SJCRH30 (cell line): ENCODE measurements at places on chromosomes 6 and 20. TPM values are rescaled to one million over a fixed set of nuclear protein-coding genes. Genes with fewer than 3 reads are reported as not detected.

DNA sequence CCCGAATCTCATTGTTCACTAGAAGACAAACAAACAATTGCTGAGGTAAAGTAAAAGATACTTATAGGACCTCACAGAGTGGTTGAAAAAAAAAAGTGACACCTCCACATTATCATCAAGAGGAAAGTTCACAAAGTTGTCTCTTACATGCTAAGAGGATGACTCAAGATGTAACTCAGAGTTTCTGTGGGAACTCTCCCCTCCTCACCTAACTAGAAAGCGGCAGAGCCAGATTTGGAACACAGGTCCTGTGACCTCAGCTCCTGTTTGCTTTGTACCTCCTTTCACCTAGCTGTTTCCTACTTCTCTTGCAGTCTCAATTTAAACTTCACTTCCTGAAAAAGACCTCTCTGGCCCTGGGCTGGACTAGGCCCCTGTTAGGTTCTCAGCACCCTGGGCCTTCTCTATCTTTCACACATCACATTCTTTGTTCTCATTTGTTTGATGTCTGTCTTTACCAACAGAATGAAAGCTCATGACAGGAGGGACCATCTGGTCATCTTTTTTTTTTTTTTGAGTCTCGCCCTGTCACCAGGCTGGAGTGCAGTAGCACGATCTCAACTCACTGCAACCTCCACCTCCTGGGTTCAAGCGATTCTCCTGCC lies 60.8 kb downstream of the CD24 start:
- DNase-seq, result no peak

GRCh38 chr20:4318891-4319290 lies 303.5 kb upstream of the RNF24 start:
- no peak for DNase-seq

Gene FOXF2
- total RNA-seq, result 2.8 and 3.7 TPM in 2 replicates

DNA sequence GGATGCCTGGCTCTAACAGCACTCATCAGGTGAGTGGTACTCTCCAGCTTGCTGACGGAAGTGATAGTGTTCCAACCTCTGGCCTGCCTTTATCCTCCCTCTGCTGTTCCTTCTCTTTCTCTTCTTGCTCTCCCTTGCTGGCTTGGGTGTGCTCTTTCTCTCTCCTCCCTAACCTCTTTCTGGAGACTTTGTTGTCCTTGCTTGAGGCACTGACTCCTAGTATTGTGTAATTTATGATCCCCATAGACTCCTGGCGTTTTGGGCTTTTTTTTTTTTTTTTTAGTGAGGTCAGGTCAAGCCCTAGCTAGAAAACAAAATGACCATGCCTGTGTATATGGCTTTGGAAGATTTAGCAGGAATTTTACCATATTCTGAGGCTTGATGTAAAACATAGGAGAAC lies 84.7 kb upstream of the MRAP2 start:
- no peak for DNase-seq

Gene SLC16A10
- 29.5 and 31.2 TPM in 2 replicates for total RNA-seq

DNA sequence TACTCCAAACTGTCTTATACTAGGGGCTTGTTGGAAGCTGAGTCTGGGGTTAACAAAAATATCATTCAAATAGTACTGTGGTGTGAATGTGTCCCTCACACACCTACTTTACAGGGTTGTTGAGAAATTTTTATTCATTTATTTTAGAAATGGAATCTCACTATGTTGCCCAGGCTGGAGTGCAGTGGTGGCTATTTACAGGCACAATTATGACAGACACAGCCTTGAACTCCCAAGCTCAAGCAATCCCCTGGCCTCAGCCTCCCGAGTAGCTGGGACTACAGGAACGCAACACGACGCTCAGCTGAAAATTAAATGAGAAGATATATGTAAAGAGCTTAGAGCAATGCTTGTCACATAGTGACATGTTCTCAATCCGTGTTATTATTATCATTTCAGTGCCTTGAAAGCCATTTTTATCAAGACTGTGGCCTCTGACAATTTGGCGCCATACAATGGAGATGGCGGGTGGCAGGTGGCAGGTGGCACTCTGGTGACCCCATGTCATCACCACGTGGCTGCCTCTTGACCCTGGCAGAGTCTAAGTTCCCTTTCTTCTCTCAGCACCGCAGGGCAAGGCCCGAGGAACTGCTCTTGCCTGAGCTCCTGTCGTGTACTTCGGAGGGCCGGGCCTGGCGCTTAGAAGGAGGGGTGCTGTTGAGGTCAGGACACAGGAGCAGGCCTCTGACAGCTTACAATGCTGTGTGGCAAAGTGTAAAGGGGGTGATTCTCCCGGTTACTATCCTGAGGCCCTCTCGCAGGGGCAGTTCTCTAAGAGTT lies 64.5 kb downstream of the STX11 start:
- no peak for DNase-seq

Gene ZCCHC3
- 44.8 and 46.5 TPM in 2 replicates for total RNA-seq

DNA sequence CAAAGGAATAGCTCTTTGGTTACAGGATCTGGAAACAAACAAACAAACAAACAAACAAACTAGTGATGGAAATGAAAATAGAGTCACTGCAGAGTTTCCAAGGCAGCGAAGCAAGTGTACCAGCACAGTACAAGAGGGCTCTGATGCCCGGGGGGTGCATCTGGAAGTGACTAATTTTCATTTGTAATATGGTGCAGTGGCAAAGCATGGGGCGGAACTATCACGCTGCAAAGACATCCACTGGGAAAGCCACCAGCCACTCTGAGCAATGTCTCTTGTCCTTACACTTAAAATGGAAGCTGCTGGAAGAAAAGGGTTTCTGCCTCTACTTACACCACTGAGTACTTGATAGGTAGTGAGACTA lies 44.4 kb upstream of the NEDD9 start:
- DNase-seq, result no peak

Gene ANKRD66
- total RNA-seq, result not detected in 2 replicates

- DNase-seq, result no peak
These were observed 2.8 kb downstream of the CITED2 start for GRCh38 chr6:139371421-139372203.
